ENCODE measurements at places on chromosomes 12 and 14.

- DNase-seq = no peak
These were observed 61.5 kb downstream of the SPATS2 start for GRCh38 chr12:49428793-49429192.

DNA sequence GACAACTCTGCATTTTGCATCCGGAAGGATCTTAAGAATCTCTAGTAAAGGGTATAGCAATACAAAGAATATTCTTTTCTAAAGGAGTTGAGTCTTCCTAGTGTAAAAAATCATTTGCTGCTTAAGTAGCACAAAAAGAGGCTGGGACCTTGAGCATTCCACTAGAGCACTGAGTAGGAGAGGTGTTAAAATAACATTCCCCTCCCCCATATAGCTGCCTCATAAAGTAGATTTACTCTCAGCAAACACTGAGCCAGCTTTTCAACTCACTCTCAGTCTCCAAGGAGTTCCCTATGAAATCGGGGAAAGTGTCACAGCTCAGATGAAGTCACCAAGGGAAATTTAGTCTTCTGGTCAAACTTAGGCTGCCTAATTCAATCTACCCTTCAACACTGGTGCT lies 592.7 kb downstream of the ETNK1 start:
- DNase-seq = no peak

GRCh38 chr14:66624336-66624937 lies 116.5 kb downstream of the GPHN start:
- peak; percentile 47 for DNase-seq

DNA sequence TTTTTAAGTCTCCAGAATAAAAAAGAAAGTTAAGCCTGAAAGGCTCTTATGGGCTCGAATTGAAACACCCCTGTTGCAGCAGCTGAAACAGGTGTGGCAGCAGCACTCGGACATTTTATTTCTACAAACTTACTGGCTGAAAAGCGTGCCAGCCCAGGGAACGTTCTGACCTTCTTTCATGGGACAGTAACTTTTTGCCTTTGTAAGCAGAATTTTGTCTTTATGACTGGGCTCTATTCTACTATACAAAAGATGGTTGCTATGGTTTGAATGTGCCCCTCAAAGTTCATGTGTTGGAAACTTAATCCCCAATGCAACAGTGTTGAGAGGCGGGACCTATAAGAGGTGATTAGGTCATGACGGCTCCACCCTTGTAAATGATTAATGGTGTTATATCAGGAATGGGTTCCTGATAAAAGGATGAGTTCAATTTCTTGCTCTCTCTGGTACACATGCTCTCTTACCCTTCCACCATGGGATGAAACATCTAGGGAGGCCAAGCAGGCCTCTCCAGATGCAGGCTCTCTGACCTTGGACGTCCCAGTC lies 52.7 kb downstream of the PELI2 start:
- DNase-seq = no peak

DNA sequence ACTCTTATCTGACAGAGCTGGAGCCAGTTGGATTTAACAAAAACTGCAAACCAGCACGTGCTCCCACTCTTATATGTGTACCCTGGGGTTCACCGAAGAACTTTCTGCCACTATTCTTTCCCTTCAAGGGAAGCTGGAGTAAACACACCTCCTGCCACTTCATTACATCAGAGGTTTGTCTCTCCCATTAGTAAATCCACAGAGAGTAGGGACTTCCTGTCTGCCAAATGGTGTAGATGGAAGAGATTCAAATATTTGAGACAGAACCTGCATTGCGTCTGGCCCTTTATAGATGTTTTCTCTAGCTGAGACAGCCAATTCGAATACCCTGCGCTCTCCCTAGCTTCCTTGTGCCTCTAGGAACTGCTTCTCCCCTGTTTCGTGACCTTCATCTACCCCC lies 29.1 kb upstream of the AEBP2 start:
- DNase-seq = no peak

DNA sequence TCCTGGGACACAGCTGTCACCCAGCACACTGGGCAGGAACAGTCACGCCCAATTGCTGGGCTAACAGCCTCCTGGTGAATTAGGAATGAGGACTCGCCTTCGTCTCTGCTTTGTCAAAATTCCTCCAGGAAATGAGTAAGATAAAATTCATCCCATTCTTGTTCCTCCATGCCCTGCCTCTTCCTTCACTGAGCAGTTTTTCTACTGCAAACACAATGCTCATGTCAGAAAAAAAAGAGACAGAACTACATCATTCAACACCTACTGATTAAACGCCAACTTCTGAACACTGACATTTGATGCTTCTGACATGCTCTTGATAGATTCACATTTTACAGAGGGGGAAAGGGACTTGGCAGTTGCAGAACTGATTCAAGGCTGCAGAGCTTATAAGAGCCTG lies 37.5 kb upstream of the DTX1 start:
- no peak for DNase-seq

- no peak for DNase-seq
These were observed 247.0 kb downstream of the SLC41A2 start for GRCh38 chr12:104710940-104711689.

- DNase-seq = no peak
These were observed 885.8 kb downstream of the FSCB start for GRCh38 chr14:43621282-43621681.

- no peak for DNase-seq
These were observed 91.9 kb downstream of the SLC24A4 start for GRCh38 chr14:92414690-92415445.

- DNase-seq = no peak
These were observed 16.7 kb downstream of the LGR5 start for GRCh38 chr12:71456316-71456715.

- no peak for DNase-seq
These were observed 132.4 kb upstream of the NEDD1 start for GRCh38 chr12:96774496-96775256.

DNA sequence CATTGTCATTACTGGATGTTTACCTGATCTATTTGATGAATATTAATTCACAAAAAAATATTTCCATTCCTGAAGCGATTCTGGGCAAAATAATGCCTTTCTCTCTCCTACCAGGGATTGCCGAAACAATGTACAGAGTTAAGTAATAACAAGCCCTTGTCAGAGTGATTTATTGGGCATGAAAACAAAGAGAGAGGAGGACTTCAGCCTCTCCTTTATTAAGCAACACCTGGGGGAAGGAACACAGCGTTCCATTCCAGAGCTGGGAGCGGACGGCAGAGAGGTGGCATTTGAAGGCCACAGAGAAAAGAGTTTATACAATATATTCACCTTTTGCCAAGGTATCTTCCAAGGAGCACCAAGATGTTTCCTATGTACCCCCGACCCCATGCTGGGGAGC lies 165.8 kb downstream of the KSR2 start:
- DNase-seq = peak; percentile 51

GRCh38 chr14:38290601-38291188 lies 34.8 kb upstream of the CLEC14A start:
- no peak for DNase-seq

- no peak for DNase-seq
These were observed 611.3 kb upstream of the TMEM132C start for GRCh38 chr12:127655691-127656090.

DNA sequence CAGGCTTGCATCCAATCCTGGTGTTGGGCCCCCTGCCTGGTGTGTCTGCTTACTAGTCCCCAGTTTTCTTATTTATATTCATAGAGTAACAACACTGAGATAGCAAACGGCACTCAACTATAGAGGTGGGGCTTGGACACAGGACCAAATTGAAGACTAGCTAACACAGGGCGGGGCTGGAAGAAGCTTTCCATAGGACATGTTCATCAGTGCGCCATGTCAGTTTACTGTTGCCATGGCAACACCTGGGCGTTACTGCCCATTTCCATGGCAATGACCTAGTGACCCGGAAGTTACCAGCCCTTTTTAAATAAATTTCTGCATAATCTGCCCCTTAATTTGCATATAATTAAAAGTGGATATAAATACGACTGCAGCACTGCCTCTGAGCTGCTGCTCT lies 275.5 kb upstream of the TMEM132C start:
- DNase-seq = no peak

- DNase-seq = no peak
These were observed 784 bp downstream of the PSMA6 start for GRCh38 chr14:35292770-35293561.
